T-helper 2 cell treated with Interferon-gamma antibody and Interleukin-4, amounts not matched to agents 5 μg/mL and 100 μg/mL, for 36 hours (primary cell): ENCODE measurements at places on chromosomes 1 and 21.

DNA sequence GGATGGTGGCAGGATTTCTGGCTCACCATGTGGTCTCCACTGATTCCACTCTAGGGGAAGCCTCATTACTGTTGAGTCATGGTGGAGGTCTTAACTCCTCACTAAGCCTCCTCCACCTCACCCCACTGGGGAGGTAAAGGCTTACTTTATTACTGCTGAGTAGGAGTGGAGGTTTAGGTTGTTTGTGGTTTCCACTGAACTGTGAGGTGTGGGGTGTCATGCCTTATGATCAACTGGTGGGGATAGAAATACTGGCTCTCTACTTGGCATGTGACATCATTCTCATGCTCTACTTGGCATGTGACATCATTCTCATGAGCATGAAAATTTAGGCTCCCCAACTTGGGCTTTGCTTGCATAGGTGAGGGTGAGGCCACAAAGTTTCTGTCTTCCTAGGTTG lies 35.6 kb downstream of the COL6A1 start:
- DNase-seq: no peak

DNA sequence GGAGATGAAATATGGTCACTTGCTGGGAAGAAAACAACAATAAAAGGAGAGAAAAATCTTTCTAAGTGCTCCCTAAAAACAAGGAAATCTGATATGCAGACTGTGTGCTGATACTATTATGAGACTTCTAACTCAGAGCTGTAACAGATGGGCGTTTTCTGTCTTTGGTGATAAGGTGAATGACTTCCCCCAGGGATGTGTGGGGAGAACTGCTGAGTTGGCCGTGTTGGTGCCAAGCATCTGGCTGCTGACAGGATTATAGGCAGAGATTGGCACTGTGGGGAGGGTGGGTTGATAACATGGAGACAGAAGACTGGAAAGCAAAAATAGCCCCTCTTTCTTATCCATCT lies 438.5 kb upstream of the PLXNA2 start:
- DNase-seq: no peak

DNA sequence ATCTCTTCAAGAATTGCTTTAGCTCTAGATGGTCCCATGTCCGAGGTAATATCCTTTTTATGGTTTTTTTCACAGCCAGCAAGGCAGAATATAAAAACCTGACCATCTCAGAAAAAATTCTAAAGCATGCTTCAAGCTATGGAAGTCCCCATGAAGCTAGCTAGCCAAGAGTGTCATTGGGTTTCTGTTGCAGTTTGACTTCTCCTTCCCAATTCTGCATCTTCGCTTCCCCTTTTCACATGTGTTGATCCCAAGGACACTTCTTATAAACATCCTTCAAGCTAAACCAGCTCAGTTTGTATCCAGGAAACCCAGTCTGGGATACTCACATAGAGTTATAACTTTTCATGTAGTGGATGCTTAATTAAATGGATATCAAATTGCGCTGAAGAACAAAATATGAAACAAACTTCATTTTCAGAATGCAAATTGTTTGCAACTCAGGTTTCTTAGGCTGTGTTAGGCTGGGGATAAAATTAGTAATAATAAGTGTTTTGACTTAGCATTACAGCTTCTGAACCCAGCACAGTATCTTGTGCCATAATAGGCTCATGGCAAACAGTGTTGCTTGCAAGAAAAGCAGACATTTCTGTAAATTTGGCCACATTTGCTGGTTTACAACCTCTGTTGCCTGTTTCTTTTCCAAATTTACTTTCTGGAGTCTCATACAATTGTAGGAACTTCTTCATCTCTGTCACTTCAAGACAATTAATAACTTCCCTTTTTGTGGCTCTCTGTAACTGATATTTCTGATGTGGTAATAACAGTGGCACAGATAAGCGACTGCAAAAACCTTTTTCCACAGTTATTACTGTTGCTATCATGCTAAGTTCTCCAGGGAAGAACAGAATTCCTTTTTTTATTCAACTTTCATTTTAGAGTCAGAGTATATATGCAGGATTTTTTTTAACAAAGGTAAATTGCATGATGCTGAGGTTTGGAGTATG lies 53.2 kb downstream of the NCAM2 start:
- DNase-seq: no peak

DNA sequence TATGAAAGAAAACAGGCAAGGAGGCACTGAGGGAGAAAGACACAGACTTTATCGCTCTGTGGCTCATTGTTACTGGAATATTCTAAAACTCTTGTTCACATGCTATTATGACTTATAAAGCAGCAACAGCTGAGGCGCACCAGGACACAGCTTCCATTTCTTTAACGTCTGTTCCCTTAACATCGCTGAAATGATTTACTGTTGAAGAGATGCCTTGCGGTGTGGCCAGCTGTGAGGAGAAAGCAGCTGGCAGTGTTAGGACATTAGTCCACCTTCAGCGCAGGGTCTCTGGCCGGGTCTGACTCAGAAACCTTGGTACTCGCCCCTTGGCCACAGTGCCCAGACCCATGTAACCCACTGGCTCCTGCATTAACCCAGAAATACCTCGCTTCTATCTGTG lies 3.1 kb upstream of the PER3 start:
- no peak for DNase-seq

GRCh38 chr21:29499734-29500343 lies 201.1 kb downstream of the BACH1 start:
- no peak for DNase-seq

- DNase-seq: no peak
These were observed 10.3 kb upstream of the C21orf91 start for GRCh38 chr21:17829472-17829871.

DNA sequence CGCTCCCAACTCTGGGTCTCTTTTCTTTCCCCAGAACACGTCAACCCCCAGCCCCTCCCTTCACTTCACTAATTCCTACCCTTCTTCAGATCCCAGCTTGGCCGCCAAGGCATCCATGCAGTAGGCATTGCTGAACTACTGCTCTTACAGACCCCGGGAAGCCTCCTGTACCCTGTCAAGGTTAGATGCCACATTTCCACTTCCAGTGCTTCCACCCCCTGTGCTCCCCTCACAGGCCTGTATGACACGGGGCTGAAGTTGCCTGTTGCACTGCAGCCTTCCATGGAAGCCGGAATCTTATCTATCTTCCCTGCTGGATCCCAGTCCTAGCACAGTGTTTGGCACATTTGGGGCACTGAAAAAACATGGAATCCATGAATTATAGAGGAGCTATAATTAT lies 99.0 kb upstream of the SOD1 start:
- no peak for DNase-seq

DNA sequence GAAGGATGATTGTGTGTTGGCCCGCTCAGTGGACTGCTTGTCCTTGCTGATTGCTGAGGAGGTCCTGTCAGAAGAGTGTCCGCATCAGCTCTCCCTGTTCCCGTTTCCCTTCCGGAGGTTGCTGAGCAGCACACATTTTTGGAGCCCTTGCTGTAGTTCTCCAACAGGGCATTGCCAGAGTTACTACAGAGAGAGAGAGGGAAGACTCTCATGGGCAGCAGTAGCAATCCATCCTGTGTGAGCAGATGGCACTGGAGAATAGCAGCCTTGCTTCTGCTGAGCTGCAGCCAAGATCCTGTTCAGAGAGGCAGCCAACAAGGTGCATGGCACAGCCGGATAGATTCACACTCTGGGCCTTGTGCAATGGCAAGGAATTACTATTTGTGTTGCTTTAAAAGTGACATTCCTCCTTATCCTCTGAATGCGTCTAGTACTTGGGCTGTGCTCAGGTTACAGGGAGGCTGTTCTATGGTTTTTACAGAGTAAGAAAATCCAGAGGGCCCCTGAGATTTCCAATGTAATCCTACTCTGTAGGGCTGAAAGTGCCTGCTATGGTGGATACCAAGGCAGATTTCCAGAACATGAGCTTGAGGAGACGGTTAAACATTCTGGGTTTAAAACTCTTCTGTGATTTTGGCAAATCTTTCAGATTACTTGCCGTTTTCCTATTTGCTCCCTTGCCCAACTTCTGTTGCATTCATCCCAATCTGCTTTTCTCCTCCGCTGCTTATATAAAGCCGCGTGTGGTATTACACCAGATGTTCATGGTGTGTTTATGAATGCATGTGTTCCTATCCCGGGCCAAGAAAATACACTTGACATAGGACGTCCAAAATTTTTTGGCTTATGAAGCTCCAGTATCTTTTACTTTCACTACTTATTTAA lies 27.4 kb downstream of the AK4 start:
- no peak for DNase-seq

DNA sequence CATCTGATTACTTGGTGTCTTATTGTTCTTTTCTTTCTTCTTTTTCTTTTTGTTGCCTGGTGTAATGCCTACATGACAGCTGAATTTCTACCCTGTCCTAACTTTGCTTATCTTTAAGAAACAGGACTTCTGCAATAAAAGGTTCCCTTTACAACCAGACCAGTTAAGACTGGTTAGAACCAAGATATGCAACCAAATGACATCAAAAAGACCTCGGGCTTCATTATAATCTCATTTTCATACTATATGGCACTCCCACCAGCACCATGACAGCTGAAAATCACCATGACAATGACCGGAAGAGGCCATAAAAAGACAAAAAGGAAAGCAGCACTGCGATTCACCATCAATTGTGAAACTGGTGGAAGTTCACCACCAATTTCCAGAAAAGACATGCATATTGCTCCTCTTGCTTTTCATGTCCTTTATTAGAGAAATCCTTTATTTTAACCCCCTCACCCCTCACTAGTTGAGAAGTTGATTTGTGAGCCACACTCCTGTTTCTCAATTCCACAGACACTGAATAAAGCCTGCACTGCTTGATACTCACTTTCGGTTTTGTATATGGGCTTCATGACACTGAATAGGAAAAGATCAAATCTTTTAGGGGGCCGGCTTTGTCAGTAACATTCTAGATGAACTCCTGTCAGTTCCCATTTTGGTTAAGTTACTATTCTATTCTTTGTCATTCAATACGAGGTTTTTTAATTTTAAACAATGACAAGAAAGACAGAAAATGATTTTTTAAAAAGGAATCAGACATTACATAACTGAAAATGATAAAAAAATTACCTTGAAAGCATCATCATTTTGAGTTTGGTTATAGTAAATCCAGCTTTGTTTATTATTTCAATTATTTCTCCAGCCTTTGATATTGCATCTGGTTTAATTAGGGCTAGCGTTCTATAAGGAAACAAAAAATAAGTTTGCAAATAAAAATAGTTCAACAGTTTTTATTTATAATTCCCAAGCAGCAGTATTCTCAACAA lies 58.1 kb downstream of the NME7 start:
- no peak for DNase-seq

GRCh38 chr1:230854423-230854822 lies 13.9 kb downstream of the C1orf198 start:
- no peak for DNase-seq

- DNase-seq: no peak
These were observed 185.5 kb upstream of the NFIA start for GRCh38 chr1:60896701-60897363.

DNA sequence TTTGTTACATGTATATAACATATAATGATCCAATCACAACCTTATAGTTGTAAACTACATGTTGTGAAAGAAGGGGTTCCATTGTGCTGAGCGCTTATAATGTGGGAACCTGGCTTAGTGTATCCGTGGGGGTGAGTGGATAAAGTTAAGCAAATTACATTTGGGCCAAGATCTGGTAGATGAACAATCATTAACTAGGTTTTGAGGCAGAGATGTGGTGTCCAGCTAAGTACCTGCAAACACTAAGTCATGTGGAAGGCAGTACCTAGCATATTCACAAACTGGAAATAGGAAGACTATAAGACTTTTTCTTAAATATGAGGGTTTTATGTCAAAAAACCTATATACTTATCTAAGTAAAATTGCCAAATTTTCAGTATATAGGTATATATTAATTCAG lies 167.2 kb upstream of the PDE4B start:
- DNase-seq: no peak

DNA sequence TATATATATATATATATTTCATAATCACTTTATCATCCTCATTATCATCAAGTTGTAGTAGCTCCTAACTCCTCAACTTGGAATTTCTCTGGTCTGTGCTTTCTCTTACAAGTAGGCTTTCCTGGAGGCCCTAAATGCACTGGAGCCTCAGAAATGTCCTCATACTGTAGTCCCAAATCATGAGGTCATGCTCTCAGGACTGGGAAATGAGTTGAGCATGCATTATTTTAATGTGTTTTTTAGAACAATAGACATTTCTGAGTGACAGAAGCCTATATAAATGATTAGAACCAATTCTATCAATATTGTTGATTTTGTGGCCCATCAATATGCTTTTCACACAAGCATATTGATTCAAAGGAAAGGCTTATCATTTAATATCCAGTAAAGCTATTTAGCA lies 42.9 kb upstream of the C1orf105 start:
- DNase-seq: no peak

DNA sequence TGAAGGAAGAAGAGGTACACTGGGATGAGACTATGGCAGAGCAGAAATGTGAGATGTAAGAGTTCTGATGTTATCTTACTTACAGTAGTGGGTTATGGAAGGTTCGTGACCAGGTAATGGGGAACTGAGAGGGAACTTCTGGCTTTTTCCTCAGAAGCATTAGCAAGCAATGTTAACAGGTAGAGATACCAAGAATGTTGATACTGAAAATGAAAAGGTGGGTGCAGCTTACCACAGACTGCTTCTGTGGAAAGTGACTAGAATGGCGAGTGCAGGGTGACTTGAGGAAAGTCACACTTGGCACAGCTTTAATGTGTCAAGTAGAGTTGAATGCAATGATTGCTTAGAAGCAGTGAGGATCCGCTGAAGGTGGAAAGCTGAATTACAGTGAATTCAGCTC lies 70.8 kb downstream of the PLA2G4A start:
- peak; percentile 56 for DNase-seq

- DNase-seq: no peak
These were observed 194.8 kb downstream of the ATG4C start for GRCh38 chr1:62978741-62979140.

- DNase-seq: no peak
These were observed 2.1 kb downstream of the EXTL2 start for GRCh38 chr1:100892554-100892953.

DNA sequence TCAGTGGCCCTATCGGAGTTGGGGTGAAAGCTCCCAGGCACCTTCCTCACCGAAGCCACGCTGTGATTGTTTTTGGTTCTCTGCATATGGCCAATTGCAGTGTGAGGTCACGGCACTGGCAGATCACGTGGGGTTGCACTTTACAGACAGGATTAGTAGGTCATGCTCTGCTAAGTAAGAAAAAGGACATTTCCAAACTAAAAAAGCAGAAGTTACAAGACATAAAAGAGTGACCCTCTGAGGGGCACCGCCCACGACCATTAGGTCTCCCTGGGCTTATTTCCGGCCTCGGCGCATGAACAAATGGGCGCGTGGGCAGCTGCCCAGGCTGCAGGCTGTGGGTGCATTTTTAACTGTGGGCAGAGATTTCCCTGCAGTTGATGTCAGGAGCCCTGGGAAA lies 2.0 kb downstream of the CAPN9 start:
- no peak for DNase-seq
